HCT116 (cell line): ENCODE measurements at places on chromosomes 12 and 14.
A peak's percentile ranks its signal among the peaks of the same experiment; 100 is the strongest.

- no peak for DNase-seq
Observed at GRCh38 chr14:96162741-96163140, 41.9 kb upstream of the BDKRB2 start.

DNA sequence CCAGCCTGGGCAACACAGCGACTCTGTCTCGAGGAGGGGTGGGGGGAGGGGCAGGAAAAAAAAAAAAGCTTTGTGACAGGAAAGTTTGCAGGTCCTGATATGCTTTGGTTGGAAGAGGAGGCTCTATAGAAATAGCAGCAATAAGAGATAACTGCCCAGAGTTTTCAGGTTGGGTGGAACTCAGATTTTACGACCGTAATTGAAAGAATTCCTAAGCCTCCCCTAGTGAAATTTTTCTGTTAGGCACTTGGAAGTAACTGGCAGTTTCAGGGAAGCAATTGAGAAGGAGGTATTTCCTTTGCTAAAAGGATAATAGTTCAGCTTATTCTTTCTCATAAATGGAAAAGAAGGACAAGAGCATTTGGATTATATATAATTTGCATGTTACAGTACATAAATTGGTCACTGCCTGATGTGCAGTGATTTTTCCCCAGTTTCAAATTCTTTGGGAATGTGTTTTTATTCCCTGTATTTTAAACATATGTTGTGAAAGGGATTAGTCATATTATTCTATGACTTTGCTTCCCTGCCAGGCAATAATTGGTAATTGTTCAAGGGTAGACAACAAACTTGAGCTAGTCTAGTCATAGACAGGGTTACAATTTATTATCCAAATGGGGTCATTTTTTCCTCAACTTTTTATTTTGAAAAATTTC is 452.8 kb downstream of the AEBP2 start:
- DNase-seq, result no peak

GRCh38 chr14:99260587-99261551 is 11.1 kb downstream of the BCL11B start:
- no peak for DNase-seq

- no peak for DNase-seq
Observed at GRCh38 chr12:39006286-39006685, 100.9 kb upstream of the CPNE8 start.

DNA sequence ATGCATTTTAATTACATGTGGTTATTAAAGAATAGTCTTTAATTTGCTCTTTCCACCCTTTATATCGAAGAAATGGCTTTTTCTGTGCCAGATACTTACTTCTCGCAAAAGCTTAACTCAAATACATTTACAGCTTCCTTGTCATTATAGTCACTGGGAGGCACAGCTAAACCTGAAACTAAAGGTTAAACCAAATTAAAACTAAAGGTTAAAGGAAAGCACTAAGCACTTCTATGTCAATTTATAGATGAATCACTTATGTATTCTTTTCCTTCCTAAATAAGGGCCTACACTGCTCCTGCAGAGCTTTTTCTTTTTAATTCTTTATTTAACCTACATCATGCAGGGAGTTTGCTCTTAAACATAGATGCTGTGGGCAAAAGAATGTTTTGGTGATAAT is 9.1 kb downstream of the C14orf93 start:
- DNase-seq, result no peak

DNA sequence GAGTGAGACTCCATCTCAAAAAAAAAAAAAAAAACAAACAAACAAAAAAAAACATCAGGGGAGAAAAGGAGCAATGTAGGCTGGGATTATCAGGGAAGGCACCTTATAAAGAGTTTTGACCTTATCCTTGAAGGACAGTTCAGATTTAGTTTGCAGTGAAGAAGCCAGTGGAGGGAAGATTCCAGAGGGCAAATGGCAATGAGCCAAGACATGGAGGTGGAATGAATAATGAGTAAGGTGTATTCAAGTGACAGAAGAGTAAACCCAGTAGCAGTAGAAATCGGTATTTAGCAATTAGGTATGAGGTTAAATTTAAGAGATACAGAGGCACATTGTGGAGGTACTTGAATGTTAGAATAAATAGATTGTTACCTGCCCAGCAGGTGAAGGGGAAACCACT is 2.2 kb upstream of the DUSP16 start:
- no peak for DNase-seq

DNA sequence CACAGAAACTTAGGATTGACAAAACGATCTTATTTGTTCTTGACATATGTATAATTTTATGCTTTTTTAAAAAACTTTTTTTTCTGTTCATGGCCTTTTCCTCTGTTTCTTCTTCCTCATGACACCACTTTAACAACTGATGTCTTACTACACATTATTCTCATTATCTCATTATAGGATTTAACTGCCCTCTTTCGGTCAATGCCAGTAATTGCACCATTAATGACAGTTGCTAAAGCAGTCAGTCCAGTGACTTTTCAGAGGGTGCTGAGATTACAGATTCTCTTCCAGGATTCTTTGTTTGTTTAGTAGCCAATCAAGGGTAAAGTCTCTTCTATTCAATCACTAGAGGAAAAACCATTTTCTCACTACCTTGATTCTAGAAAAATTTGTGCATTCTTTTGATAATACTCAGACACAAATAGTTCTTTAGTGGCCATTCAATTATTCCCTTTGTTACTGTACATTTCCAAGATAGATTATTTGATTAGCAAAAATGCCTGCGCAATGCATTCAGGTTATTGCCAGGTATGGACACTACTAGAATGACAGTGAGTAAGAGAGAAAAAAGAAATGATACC is 50.1 kb downstream of the KLRG1 start:
- peak; percentile 18 for DNase-seq

GRCh38 chr12:123243671-123244262 is 10.5 kb downstream of the MTRFR start:
- DNase-seq, result no peak

- no peak for DNase-seq
Observed at GRCh38 chr12:54588890-54589267, 420 bp upstream of the PPP1R1A start.

- DNase-seq, result peak; percentile 24
Observed at GRCh38 chr12:52307836-52308805, 13.1 kb downstream of the KRT83 start.

- no peak for DNase-seq
Observed at GRCh38 chr14:68644101-68644500, 148.8 kb downstream of the ZFP36L1 start.

- DNase-seq, result no peak
Observed at GRCh38 chr14:69671365-69672030, 60.1 kb downstream of the SUSD6 start.

DNA sequence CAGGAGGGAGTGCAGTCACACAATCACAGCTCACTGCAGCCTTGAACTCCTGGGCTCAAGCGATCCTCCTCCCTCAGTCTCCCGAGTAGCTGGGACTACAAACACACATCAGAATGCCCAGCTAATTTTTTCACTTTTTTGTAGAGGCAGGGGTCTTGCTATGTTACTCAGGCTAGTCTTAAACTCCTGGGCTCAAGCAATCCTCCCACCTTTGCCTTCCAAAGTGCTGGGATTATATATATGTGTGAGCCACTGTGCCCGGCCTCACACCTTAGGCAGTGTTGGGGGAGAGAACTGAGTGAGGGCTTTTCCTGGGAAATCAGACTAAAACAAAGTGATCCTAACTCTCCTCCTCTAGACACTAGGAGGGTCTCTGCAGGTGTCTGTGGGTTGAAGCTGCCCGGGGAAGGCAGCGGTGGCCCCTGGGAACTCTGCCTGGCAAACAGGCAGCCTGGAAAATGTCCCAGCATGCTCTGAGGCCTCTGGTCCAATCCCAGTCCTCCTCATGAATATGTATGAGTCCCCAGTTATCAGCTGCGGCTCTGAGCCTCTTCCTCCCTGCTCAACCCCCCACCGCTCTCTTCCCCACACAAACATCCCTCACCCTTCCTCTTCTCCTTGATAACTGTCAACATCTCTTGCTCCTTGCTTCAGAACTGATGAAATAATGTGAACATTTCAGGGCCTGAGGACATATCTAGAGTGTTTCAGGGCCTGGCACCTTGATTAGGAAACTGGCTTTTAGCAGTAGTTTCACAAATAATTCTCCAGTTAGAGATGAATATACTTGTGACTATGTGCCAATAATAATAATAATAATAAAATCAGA is 7.9 kb upstream of the NAA25 start:
- DNase-seq, result peak; percentile 23

DNA sequence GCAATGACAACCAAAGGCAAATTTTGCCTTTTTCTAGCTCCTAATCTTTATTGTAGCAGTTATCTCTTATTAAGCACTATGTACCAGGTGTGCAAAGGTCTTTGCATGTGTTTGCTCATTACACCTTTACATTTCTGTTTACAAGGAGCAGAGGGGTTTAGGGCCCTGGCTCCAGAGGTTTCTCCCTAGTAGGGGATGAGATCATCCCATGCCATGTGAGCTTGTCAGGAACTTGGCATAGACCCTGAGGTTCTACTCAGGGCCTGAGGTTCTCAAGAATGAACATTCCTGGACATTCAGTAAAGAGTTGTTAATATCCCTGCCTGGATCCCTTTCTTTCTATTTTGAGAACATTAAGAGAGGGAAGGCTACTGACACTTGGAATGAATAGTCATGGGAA is 292.0 kb downstream of the RPAP3 start:
- DNase-seq, result no peak

DNA sequence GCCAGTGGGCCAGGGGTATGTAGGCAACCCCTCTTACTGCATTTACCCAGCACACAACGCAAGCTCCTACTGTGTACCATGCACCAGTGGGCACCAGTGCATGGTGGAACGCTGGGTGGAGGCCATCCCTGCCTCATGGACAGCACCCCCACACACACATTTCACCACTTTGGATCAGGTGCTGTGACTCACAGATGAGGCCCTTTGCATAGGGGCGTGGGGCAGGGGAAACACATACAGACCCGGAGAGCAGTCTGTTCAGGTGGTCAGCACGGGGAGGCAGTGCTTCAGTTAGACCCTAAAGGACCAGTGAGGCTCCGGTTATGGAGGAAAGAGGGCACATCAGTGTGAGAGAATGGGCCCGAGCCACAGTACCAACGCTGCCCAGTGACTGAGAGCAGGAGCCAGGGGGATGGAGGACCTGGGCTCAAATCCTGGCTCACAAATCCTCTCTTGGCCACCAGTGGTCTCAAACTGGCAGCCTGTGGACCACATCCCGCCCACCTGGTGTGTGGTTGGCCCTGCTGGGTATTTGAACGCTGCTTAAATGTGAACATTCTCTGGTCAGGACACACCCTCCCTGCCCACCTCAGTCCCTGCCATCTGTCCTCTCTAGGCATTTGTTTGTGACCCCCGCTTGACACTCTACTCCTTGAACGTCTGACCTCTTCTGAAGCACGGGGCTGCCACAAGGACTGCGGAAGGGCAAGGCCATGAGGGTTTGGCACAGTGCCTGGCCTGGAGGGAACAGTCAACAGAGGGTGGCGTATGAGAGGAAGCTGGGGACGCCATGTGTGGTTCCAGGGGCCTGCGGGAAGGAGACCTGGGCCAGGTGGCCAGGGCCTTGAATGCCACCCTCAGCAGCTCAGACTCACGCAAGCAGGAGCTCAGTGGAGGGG is 46.7 kb downstream of the FAM222A start:
- DNase-seq, result no peak

GRCh38 chr14:65961004-65961403 is 525.2 kb upstream of the CCDC196 start:
- DNase-seq, result peak; percentile 24

- no peak for DNase-seq
Observed at GRCh38 chr12:15688838-15689625, 100.2 kb downstream of the EPS8 start.

DNA sequence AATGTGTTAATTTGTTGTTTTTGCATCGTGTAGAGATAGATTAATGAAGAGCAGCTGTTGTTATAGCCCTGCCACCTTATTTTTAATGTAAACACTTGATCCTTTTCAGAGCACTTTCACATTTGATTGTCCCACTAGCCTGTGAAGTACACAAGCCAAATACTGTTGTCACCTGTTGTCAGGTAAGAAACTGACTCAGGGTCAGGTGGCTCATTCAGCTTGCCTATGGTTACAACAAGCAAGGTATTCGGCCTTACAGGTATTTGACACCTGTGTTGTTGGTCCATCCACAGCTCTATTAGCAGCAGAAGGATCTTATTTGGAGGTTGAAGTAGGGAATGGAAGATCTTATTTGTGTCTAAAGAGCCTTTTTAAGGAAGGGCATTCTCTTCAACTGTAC is 108.9 kb downstream of the GPR135 start:
- DNase-seq, result no peak

- no peak for DNase-seq
Observed at GRCh38 chr12:52380271-52380694, 5.2 kb downstream of the KRT84 start.

DNA sequence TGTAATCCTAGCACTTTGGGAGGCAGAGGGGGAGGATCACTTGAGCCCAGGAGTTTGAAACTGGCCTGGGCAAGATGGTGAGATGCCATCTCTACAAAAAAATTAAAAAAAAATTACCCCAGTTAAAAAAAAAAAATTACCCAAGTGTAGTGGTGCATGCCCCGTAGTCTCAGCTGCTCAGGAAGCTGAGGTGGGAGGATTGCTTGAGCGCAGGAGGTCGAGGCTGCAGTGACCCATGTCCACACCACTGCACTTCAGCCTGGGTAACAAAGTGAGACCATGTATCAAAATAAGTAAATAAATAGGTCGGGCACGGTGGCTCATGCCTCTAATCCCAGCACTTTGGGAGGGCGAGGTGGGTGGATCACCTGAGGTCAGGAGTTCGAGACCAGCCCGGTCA is 128.8 kb downstream of the VRK1 start:
- no peak for DNase-seq

DNA sequence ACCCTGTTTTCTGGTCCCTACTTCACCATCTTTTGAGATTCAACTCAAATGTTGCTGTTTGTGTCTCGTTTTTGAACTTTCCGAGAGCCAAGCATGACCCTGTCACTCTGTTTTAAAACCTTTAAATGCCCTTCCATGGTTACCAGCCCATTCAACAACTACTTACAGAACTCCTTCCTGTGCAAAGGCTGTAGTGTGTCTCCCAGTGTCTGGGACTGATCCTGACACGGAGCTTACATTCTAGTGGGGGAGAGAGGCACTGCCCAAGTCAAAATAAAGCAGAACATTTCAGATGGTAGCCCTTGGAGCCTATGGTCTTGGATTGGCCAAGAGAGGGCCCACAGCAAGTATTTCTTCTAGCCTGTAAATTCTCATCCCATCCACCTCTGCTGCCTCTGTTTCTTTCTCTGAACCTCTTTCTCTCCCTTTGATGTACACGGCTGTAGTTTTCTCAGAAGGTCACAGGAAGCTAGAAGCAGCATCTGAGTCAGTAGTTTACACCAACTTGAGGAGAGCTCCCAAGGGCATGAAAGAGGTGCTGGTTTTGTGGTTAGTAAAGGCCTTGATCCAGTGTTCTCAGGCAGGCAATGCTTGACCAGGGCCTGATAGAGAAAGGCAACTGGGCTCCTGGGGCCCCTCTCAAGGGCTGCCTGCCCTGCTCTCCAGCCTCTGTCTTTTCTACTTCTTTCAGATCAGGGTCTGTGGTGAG is 42.3 kb upstream of the SLC24A4 start:
- DNase-seq, result no peak

GRCh38 chr14:90897022-90897421 is 80.8 kb upstream of the TTC7B start:
- DNase-seq, result no peak

GRCh38 chr12:3132636-3133404 is 55.6 kb downstream of the TSPAN9 start:
- no peak for DNase-seq
